NCI-H69 (cell line): ENCODE measurements at places on chromosomes 12 and 14.
A peak's percentile ranks its signal among the peaks of the same experiment; 100 is the strongest.

- DNase-seq: no peak
These were observed 289.1 kb upstream of the TMTC1 start for GRCh38 chr12:30072824-30073223.

DNA sequence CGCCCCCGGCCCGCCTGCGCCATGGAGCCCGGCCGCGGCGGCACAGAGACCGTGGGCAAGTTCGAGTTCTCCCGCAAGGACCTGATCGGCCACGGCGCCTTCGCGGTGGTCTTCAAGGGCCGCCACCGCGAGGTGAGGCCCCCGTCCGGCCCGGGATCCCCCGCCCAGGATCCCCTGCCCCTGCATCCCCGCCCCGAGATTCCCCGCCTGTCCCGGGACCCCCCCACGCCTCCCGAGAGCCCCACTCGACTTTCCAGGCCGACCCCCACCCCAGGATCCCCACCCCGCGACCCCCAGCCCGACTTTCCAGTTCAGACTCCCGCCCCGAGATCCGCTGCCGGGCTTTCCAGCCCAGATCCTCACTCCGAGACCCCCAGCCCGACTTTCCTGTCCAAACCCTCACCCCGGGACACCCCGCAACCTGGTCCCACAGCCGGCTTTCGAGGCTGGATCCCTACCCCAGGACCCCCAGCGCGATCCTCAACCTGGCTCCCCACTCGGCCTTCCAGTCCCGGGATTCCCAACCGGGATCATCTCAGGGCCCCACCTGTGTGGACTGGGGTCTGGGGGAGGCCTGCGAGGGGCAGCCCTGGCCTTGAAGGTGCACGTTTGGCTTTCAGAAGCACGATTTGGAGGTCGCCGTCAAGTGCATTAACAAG, 688 bp downstream of the ULK1 start:
- DNase-seq: peak; percentile 61

DNA sequence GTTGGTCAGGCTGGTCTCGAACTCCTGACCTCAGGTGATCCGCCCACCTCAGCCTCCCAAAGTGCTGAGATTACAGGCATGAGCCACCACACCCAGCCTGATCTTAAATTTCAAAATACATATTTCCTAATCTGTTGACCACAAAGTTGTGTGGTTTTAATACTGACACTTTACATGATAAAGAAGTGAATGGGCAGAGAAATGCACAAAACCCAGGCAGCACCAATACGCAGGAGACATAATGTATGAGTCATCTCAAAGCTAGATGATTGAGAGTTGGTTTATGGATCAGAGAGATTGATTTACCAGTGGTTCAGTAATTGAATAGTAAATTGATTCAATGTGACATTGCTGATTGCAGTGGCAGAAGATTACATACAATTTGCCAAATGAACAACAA, 19.2 kb upstream of the PPP2R5E start:
- no peak for DNase-seq

DNA sequence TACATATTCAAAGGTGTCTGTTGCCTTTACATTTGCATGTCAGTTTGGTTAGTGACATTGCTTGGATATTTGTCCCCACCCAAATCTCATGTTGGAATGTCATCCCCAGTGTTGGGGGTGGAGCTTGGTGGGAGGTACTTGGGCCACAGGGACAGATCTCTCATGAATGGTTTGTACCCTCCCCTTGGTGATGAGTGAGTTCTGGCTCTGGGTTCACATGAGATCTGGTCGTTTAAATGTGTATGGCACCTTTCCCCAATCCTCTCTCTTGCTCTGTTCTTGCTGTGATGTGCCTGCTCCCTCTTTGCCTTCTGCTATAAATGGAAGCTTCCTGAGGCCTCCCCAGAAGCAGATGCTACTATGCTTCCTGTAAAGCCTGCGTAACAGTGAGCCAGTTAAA, 207.9 kb upstream of the DIO3 start:
- DNase-seq: no peak

- no peak for DNase-seq
These were observed 239.8 kb upstream of the NPAS3 start for GRCh38 chr14:32698831-32699230.

DNA sequence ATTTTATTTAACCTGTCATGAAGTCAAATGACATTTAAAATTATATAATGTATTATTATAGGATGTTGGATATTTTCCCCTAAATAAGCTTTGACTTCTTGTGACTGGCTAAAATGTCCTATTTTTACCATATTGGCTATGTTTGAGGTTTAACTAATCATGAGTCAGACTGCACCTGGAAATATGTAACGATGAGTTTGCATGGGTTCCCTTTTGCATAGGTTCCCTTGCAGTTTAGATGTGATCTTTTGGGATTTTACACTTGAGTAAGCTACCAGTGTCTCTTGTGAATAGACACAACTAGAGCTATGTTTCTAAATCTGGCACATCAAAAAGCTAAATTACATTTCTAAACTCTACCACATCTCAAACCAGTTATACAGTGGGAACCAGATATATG, 5.2 kb downstream of the PDZRN4 start:
- no peak for DNase-seq

- no peak for DNase-seq
These were observed 33.1 kb downstream of the ITPK1 start for GRCh38 chr14:93082576-93083001.

DNA sequence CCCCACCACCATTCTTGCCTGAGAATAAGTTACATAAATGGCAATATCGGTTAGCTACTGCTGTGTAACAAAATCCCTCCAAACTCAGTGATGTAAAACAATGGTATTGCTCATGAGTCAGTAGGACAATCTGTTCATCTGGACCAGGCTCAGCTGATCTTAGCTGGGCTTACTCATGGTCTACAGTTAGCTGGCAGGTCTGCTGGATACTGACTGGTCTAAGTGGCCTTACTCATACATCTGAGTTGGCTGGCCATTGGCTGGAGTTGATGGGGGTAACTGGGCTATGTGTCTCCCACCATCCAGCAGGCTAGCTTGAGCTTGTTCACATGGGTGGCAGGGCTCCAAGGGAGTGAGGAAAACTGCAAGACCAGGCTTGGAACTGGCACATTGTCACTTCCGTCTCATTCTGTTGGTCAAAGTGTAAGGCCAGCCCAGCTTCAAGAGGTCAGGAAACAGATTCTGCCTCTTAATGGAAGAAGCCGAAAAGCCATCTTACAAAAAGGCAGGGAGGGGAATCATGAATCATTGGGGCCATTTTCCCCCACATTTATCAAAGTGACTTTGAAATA, 56.7 kb upstream of the CHGA start:
- no peak for DNase-seq
